Hepatocyte (in vitro differentiated cells): ENCODE measurements at places on chromosomes 1 and 21. TPM values are rescaled to one million over a fixed set of nuclear protein-coding genes. Genes with fewer than 3 reads are reported as not detected.

ERICH3 gene
- 0.34 TPM in 1 of 2 replicates, not detected in the other for polyA plus RNA-seq

KDM1A gene
- polyA plus RNA-seq: 64.5 and 70.7 TPM in 2 replicates

FMO5 gene
- 44.6 and 49.5 TPM in 2 replicates for polyA plus RNA-seq

SEMA6C gene
- 13.9 and 25.1 TPM in 2 replicates for polyA plus RNA-seq

THEM5 gene
- 0.21 and 0.32 TPM in 2 replicates for polyA plus RNA-seq

LRRC38 gene
- 14.0 and 26.7 TPM in 2 replicates for polyA plus RNA-seq

GPR37L1 gene
- 0.39 and 0.47 TPM in 2 replicates for polyA plus RNA-seq

DIRAS3 gene
- 2.0 and 4.1 TPM in 2 replicates for polyA plus RNA-seq

YBX1 gene
- polyA plus RNA-seq: 177 and 183 TPM in 2 replicates

DNA sequence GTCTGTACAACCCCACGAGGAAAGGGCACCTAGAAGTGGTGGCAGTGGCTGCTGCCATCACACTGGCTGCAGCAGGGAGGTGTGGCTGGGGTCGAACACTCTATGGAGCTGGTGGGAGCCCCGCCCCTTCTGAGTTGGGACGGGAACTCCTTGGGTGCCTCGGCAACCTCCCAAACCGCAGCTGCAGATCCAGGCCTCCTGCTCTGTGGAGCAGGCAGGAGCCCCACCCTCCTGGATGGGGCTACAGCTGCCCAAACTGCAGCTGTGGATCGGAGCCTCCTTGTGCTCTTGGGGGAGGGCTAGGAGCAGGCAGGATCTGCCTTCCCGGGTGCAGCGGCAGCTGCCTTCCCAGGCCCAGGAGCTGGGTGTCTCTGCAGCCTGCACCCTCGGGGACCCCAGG is 38.9 kb upstream of the TARDBP start:
- H3K36me3 ChIP-seq: no peaks in the 10 kb centered on the region
- H3K27me3 ChIP-seq: no peaks in the 10 kb centered on the region
- no peak for DNase-seq
- H3K27ac ChIP-seq: no peak overlapping the region
- peaks cover 7% of the 10 kb centered on the region for H3K4me1 ChIP-seq

GRCh38 chr1:168079761-168080160 is 57.0 kb downstream of the GPR161 start:
- no peaks in the 10 kb centered on the region for H3K27me3 ChIP-seq
- no peaks in the 10 kb centered on the region for H3K36me3 ChIP-seq
- no peak overlapping the region for H3K4me3 ChIP-seq
- H3K27ac ChIP-seq: no peak overlapping the region

DNA sequence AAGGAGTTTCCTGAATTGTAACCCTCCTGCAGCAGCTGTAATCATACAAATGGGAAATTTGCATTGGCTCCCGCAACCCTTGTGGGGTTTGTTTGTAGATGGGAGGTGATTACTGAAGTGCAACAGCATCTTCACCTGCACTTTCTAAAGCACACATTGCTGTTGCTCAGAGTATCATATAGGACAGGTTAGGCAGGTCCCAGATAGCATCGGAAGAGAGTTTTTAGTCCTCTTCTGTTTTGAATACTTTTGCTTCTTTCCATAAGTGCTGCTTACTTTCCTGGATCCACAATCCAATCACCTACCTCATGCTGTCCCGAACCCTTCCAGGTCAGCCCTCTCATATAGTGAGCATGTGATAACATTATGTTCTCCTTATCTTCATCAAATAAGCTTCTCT is 300.4 kb downstream of the PTPRC start:
- no peaks in the 10 kb centered on the region for H3K36me3 ChIP-seq
- no peaks in the 10 kb centered on the region for H3K27me3 ChIP-seq
- no peak for DNase-seq
- H3K4me1 ChIP-seq: no peaks in the 10 kb centered on the region

DNA sequence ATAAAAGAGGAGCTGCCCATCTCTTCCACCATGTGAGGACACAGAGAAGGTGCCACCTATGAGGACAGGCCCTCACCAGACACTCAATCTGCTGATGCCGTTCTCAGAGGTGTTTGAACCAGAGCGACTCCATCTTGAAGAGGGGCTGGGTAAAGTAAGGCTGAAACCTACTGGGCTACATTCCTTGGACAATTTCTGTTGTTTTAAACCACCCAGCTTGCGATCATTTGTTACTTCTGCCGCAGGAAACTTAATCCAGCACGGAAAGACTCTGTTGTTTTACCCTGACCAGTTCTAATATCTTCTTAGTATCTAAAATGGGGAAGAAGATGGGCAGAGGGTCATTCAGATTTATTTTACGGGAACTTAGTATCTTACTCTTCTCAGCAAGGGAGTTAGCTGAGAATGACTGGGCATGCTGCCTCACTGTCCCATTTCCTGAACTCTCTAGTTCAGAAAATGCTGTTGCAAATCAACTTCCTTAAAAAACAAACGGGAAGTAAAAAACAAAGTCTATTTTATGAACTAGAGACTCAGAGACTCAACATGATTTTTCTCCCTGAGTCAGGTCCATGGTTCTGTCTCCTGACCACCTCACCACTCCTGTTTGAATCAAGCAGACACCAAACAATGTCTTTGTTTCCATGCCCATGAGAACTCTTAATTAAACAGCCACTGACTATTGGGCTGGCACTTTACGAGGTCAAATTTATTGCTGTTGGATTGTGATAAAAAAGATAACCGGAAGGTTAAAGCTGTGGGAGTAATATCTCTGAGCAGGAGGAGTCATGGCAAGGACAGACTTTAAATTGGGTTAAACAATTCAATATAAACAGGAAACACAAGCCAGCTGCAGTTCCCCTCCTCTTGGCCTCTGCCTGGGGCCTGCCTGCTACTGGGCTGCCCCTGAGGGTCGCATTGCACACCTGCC is 23.8 kb upstream of the IFNAR1 start:
- no peak overlapping the region for H3K4me3 ChIP-seq
- peaks cover 7% of the 10 kb centered on the region for H3K4me1 ChIP-seq
- peak overlapping the region; percentile 48 for H3K27ac ChIP-seq
- no peaks in the 10 kb centered on the region for H3K36me3 ChIP-seq
- DNase-seq: no peak

- no peaks in the 10 kb centered on the region for H3K36me3 ChIP-seq
- H3K27me3 ChIP-seq: no peaks in the 10 kb centered on the region
- no peaks in the 10 kb centered on the region for H3K4me1 ChIP-seq
- H3K4me3 ChIP-seq: no peak overlapping the region
- DNase-seq: no peak
Observed at GRCh38 chr1:44832056-44832705, 10.9 kb downstream of the PTCH2 start.

DNA sequence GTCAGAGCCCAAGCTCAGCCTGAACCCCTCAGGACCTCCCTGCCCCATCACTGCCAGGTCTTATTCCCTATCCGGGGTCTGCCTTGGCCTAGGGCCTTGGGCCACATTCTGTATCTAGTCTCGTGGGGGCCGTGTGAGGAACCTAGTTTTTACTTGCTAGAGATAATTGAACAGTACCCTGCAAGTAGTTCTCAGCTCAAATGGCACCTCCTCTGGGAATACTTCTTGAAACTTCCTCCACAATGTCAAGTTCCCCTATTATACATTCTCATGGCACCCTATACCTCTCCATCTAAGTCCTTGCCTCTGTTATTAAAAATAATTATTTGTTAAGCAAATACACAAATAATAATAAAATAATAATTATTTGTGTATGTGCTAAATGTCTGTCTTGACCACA is 32.9 kb upstream of the CSF1 start:
- DNase-seq: no peak
- peak overlapping the region; percentile 86 for H3K27ac ChIP-seq
- peaks cover 11% of the 10 kb centered on the region for H3K4me1 ChIP-seq
- H3K27me3 ChIP-seq: no peaks in the 10 kb centered on the region
- H3K4me3 ChIP-seq: no peak overlapping the region
- no peaks in the 10 kb centered on the region for H3K36me3 ChIP-seq

- no peaks in the 10 kb centered on the region for H3K36me3 ChIP-seq
- H3K4me3 ChIP-seq: no peak overlapping the region
- H3K4me1 ChIP-seq: no peaks in the 10 kb centered on the region
- DNase-seq: no peak
- H3K27me3 ChIP-seq: no peaks in the 10 kb centered on the region
- H3K27ac ChIP-seq: no peak overlapping the region
Observed at GRCh38 chr1:228347181-228347580, 59.5 kb downstream of the TRIM11 start.
